ENCODE measurements at places on chromosomes 5 and 9. TPM values are rescaled to one million over a fixed set of nuclear protein-coding genes. Genes with fewer than 3 reads are reported as not detected.

The DMRT1 gene
- total RNA-seq: not detected

The MED22 gene
- 21.3 TPM for total RNA-seq

The ANKS6 gene
- 20.1 TPM for total RNA-seq

GRCh38 chr9:124126648-124127646 is 115.4 kb downstream of the LHX2 start:
- DNase-seq: peak; percentile 56

- DNase-seq: no peak
Observed at GRCh38 chr5:133106343-133106742, 54.5 kb downstream of the HSPA4 start.

The PCDHGB7 gene
- total RNA-seq: 3.3 TPM

The SHISAL2B gene
- total RNA-seq: not detected

The TNFSF8 gene
- not detected for total RNA-seq

The ABCA2 gene
- 5.5 TPM for total RNA-seq

DNA sequence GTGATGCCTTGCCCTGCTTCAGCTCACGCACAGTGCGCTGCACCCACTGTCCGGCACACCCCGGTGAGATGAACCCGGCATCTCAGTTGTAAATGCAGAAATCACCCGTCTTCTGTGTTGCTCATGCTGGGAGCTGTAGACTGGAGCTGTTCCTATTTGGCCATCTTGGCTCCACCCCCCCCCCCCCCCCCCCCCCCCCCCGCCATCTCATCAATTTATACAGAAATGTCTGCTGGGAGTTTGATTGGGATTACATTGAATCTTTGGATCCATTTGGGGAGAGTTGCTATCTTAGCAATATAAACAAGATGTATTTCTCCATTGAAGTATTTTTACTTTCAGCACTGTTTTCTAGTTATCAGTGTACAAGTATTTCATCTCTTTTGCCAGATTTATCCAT is 55.2 kb downstream of the RIC1 start:
- DNase-seq: no peak

The WWC1 gene
- total RNA-seq: 20.8 TPM

- peak; percentile 10 for DNase-seq
Observed at GRCh38 chr5:98651715-98652114, 121.7 kb upstream of the RGMB start.

DNA sequence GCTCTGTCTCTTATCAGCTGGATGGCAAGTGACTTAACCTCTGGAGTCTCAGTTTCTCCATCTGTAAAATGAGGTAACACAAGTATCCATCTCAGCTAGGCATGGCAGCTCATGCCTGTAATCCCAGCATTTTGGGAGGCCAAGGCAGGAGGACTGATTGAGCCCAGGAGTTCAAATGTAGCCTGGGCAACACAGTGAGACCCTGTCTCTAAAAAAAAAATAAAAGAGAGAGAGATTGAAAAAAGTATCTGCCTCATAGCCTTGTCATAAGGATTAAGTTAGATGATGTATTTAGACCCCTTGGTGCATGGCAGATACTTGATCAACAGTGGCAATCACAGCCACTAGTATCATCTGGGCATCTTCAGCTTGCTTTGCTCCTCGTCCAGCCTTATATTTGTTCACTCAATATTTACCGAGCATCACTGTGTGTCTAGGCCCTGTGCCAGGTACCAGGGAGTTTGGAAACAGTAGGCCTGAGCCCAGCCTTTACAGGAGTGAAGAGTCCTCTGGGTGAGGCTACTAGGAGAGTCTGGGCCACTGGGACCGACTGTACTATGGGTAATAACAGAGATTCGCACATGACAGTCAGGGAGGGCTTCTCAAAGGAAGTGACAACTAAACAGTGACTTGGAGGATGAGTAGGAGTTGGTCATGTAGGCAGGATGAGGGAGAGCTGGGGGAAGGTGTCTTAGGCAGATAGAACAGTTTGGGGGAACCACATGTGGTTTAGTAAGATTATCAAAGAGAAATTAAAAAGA is 34.2 kb downstream of the CORO2A start:
- peak; percentile 30 for DNase-seq

GRCh38 chr9:108478431-108479332 is 377.1 kb downstream of the ACTL7B start:
- DNase-seq: peak; percentile 94
